GOT3 (cell line): ENCODE measurements at places on chromosomes 7 and 10.

GRCh38 chr7:148264933-148265557 is 325.5 kb upstream of the C7orf33 start:
- no peak for DNase-seq

DNA sequence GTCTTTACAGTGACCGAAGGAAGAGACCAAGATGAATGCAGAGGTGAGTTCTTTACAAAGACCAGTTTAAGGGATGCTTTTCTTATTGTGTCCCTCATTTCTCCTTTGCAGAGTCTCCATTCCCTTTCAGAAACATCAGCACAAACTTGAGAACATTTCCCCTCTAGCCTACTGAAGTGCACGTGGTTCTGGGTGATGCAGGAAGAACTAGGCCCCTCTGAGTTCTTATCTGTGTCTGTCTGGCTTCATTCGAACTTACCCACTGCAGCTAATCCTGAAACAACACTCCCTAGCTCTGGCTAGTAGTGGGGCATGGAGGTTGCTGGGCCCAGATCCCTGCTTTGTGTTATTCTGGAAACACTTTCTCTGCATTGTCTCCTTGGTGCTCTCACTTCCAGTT is 12.6 kb downstream of the BLVRA start:
- no peak for DNase-seq

GRCh38 chr7:49631071-49631815 is 142.2 kb upstream of the VWC2 start:
- no peak for DNase-seq

DNA sequence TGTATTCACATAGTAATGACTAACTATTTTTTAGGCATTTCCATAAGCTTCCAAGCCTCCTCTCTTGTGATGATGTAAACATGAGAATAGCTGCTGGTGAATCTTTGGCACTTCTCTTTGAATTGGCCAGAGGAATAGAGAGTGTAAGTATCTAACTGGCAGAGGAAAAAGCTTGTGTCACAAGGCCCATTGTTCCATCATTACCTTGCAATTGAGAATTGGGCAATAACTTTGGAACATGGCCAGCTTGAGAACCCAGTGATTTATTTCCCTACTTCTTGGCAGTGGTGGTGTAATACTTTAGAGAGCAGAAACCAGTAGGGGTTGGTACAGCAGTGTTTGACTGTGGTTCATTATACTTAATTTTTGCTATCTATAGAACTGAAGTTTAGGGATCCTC is 12.0 kb downstream of the IFRD1 start:
- no peak for DNase-seq

DNA sequence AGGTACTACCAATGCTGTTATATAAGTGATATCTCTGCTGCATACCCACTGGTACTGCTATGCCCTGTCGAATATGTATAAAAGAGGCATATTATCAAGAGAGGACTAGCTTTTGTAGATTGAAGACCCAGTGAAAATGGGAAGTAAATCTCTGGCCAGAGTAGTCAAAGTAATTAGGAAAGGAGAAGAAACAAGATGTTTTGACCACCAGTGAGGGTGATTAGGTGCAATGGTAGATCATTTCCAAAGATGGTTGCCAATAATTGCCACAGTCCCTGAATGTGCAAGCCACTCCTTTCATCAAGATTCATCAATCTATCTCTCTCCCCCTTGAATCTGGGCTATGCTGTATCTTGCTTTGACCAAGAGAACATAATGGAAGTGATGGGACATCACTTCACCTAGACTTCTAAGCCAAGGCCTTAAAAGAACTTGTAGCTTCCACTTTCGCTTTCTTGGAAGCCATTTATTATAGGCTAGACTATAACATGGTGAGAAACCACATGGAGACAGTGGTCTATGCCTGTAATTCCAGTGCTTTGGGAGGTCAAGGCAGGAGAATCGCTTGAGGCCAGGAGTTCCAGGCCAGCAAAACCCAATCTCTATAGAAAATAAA is 52.6 kb upstream of the ST8SIA6 start:
- no peak for DNase-seq

DNA sequence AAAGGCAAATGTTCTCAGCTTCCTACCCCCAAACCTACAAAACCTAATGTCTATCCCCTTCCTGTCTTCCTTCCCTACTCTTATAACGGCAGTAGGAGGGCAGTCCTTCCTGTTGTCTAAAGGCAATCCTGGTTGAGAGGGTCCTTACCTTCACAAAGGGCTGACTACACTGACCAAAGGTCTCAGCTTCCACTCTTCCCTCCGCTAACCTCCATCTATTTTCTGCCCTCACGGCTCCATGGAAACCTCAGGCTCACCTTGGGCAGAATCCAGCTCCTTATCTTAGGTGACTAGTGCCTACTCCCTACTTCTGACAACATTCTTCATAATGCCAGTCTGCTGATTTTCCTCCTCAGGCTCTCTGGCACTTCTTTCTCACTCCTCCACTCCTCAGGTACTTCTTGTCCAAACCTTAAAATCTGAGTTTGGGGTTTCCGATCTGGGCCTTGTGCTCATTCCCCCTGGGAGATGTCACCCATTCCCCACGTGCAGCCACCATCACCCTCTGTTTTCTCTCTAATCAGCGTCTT is 542 bp downstream of the FBXL13 start:
- DNase-seq, result no peak

DNA sequence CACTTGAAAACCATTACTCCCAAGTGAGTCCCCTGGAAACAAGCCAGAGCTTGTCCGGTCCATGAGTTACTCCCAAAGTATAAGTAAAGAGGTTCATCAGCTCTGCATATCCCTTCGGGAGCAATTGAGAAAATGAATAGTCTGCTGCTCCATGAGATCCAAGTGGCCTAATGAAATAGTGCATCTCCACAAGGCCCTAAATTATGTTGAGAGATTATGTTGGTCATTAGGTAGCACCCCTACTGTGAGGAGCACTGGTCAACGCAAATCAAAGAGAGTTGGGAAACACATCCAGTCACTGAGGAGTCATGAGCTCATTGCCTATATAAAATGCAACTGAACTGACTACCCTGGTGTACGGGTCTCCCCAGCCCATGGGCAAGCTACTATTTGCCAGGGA is 205.5 kb upstream of the AOAH start:
- no peak for DNase-seq

DNA sequence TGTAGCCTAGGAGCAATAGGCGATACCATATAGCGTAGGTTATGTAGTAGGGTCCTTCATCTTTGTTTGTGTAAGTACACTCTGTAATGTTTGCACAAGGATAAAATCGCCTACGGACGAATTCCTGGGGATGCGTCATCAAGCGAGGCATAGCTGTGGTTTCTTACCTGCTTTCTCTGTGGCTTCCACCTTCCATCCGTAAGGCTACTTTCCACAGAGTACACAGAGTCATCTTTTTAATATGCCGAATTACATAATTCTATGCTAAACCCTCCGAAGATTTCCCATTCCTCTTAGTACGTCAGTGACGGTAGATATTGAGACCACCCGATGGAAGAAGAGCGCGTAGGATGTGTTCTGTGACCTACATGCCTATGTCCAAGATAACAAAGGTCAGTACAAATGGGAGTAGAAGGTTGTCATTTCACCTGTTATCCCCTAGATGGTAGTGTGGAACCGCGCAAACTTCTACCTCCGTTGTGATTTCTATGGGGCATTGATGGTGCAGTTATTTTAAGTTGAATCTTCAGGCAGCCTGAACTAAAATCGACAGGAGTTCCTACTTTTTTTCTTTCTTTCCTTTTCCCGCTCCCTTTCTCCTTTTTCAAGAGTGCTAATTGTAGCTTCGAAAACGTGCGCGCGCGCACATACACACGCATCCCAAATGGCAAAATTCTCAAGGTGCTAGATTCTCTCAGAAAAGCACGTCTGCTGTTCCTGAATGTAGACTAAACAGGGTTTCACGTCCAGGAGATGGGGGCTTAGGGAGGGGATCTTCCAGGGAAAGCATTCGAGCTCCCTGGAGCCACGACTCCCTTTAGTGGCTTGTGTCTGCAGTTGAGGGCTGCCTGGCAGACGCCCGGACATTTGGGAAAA is 111.7 kb upstream of the MBL2 start:
- no peak for DNase-seq

- DNase-seq, result no peak
These were observed 166.2 kb downstream of the FAM107B start for GRCh38 chr10:14608381-14609001.
